ENCODE measurements at places on chromosomes 6 and 20. TPM values are rescaled to one million over a fixed set of nuclear protein-coding genes. Genes with fewer than 3 reads are reported as not detected.

Gene RFX6
- 0.01 TPM for polyA plus RNA-seq

Gene CST1
- not detected for polyA plus RNA-seq

Gene SYCP2L
- polyA plus RNA-seq = 0.63 TPM

Gene BANF2
- not detected for polyA plus RNA-seq

Gene TPX2
- 13.6 TPM for polyA plus RNA-seq

Gene PTK7
- 25.8 TPM for polyA plus RNA-seq

Gene OR2B6
- polyA plus RNA-seq = not detected

Gene LAMA2
- 0.67 TPM for polyA plus RNA-seq

Gene OR14J1
- polyA plus RNA-seq = not detected

Gene PSORS1C2
- 0.81 TPM for polyA plus RNA-seq

Gene SCRT2
- not detected for polyA plus RNA-seq

Gene FAM83C
- 32.3 TPM for polyA plus RNA-seq

Gene HCRTR2
- not detected for polyA plus RNA-seq

Gene DNAJC5
- polyA plus RNA-seq = 59.4 TPM

Gene TMEM244
- not detected for polyA plus RNA-seq

Gene BMP2
- polyA plus RNA-seq = 1.4 TPM

Gene MAK
- 0.04 TPM for polyA plus RNA-seq

Gene LSM2
- 25.6 TPM for polyA plus RNA-seq

Gene POU3F2
- not detected for polyA plus RNA-seq

Gene ELOVL2
- 0.08 TPM for polyA plus RNA-seq
